PC-3 (cell line): ENCODE measurements at places on chromosomes 2 and 18. TPM values are rescaled to one million over a fixed set of nuclear protein-coding genes. Genes with fewer than 3 reads are reported as not detected.

The TANC1 gene
- total RNA-seq: 17.6 and 18.7 TPM in 2 replicates

The SERPINB3 gene
- 5.6 and 6.3 TPM in 2 replicates for total RNA-seq

The C2orf15 gene
- total RNA-seq: 3.3 and 4.4 TPM in 2 replicates

DNA sequence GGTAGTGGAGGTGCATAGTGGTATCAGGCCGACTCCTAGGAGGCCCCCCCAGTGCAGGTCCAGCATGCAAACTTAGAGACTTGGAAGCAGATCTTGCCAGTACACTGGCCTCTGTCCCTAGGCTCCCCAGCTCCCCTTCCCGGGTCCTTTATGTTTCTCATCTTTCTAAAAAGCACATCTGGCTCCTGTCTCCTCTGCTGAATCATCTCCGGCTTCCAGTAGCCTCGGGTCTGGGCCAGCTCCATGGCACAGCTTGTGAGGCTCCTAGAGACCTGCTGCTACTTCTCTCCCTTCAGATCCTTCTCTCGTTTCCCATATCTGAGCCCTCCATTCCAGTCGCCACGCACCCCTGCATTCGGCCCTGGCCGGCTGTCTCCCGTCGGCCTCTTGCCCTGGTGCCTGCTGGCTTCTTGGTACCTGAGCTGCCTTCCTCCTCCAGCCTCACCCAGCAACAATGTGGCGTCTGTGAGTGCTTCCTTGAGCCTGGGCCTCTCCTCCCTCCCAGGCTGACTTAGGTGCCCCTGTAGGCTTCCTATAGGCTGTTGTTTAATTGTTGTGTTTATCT lies 6.6 kb downstream of the TRAF3IP1 start:
- peaks cover 4% of the 10 kb centered on the region; the same call in 1 of the 2 replicates for H3K36me3 ChIP-seq
- no peak for DNase-seq
- 0 out of 2 replicates have a peak, but pooled peaks cover 2% of the 10 kb centered on the region for H3K4me1 ChIP-seq
- H3K4me3 ChIP-seq: no peak overlapping the region

- no peak overlapping the region for H3K27ac ChIP-seq
- peak; percentile 70 for DNase-seq
- H3K36me3 ChIP-seq: no peaks in the 10 kb centered on the region
- no peak overlapping the region for H3K4me3 ChIP-seq
Observed at GRCh38 chr2:40741532-40741931, 289.6 kb upstream of the SLC8A1 start.

DNA sequence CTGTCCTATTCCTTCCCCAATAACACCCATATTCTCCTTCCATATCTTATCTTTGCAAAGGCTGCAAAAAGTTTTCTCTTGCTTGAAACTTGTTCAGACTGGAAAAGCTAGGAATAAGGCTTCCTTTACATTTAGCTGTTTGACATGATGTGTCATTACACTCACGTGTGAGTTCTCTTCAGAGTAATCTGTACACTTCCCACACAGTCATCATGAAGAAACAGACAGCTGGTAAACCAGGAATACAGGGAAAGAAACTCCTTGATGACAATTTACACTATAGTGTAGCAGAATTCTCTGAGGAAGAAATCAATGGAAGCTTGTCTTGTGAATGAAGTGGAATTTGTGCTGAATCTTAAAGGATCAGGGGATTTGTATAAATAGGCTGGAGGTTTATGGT lies 628.6 kb upstream of the CDH2 start:
- peaks cover 19% of the 10 kb centered on the region for H3K4me1 ChIP-seq
- no peak overlapping the region for H3K27ac ChIP-seq

- no peak overlapping the region for H3K27ac ChIP-seq
- DNase-seq: no peak
- H3K27me3 ChIP-seq: peaks cover 39% of the 10 kb centered on the region; the same call in 1 of the 2 replicates
- no peaks in the 10 kb centered on the region for H3K36me3 ChIP-seq
- H3K4me1 ChIP-seq: no peaks in the 10 kb centered on the region
- no peak overlapping the region for H3K4me3 ChIP-seq
Observed at GRCh38 chr2:60354713-60355112, 198.7 kb downstream of the BCL11A start.

DNA sequence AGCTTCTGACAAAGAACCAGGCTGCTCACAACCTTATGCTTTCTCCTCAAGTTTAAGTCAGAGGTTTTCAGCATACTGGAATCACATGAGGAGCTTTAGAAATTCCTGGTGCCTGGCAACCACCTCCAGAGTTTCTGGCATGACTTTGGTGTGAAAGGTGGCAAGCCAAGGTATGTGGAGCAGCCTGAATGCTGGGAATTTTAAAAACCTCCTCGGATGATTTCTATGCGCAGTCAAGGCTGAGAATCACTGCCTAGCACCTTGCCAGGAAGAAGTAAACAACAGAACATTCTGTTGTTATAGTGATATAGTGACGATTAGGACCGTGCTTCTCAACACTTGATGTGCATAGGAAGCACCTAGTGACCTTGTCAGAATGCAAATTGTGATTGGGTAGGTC lies 11.7 kb downstream of the CCBE1 start:
- H3K27ac ChIP-seq: no peak overlapping the region
- no peaks in the 10 kb centered on the region for H3K36me3 ChIP-seq
- H3K4me1 ChIP-seq: peaks cover 9% of the 10 kb centered on the region
- no peaks in the 10 kb centered on the region for H3K27me3 ChIP-seq

DNA sequence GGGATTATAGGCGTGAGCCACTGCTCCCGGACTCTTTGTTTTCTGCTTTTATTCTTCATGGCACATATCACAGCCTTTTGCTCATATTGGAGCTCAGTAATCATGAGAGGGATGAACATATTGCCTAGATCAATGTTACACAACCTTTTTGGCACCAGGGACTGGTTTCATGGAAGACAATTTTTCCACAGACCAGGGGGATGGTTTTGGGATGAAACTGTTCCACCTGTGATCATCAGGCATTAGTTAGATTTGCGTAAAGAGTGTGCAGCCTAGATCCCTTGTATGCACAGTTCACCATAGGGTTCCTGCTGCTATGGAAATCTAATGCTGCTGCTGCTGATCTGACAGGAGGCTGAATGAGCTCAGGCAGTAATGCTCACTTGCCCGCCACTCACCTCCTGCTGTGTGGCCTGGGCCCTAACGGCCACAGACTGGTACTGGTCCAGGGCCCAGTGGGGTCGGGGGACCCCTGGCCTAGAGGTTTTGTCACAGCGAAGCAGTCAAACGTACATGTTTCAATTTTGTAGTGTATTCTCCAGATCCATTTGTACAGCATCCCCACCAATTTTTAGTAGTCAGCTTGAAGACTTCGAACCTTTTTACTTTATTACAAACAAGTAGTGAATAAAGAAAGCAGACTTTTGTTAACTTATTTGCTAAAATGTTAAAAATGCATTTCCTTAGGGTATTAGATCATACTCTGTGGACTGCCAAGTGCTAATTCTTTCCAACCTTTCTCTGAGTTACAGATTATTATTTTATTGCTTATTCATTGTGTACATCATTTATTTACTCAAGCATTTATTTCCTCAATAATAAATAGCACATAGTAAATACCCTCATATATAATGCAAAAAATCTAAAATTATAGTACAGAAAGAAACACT lies 6.2 kb downstream of the DAW1 start:
- H3K4me1 ChIP-seq: peaks cover 53% of the 10 kb centered on the region
- no peaks in the 10 kb centered on the region for H3K27me3 ChIP-seq
- H3K4me3 ChIP-seq: no peak overlapping the region
- DNase-seq: peak; percentile 29

DNA sequence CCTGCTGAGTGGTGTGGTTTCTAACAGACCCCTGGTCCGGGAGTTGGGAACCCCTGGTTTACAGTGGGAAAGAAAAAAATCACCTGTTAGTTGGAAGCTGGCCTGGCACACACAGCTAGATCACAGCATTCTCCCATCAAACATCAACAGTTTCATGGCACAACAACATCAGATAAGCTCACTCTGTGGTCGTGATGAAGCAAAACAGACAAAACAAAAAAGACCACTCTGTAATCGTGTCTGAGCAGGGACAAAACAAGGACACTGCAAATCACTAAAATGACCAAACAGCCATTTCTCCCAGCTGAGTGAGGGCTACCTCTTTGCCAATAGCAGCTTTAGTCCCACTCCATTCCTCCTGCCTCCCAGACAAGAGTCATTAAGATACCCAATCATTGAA lies 9.0 kb upstream of the IMPACT start:
- H3K36me3 ChIP-seq: no peaks in the 10 kb centered on the region
- no peak for DNase-seq

DNA sequence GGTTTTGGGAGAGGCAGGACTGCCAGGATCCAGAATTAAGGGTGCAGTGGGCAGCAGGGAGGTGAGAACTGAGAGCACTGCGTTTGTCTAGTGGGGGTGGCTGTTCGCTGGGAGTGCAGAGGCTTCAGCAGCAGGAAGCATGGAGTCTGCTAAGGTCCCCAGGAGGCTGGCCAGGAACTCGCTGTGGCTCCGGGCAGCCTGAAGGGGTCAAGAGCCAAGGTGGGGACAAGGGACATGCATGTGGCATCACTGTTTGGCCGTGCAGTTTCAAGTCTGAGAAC lies 43.2 kb upstream of the SEMA4C start:
- peaks cover 13% of the 10 kb centered on the region for H3K4me1 ChIP-seq
- no peak overlapping the region for H3K27ac ChIP-seq
- no peak overlapping the region for H3K4me3 ChIP-seq
- no peaks in the 10 kb centered on the region for H3K36me3 ChIP-seq
- no peak for DNase-seq
- H3K27me3 ChIP-seq: no peaks in the 10 kb centered on the region

DNA sequence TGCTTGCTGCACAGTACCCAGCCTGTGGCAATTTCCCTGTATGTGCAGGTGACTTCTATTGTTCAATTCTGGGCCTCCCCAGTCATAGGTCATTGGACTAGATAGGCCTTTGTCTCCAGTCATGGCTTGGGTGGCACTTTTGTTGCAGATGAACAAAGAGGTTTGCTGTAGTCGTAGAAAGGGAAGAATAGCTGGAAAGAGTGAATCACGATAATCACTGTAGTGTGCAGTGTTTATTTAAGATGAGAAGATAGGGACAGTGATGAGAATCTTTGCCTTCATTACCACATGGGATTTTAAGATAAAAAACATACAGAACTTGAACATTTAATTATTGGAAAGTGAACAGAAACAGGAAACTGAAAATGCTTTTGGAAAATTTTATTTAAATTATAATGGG lies 156.1 kb upstream of the CYRIA start:
- H3K4me1 ChIP-seq: no peaks in the 10 kb centered on the region
- no peak overlapping the region for H3K4me3 ChIP-seq
- H3K36me3 ChIP-seq: no peaks in the 10 kb centered on the region
- no peak overlapping the region for H3K27ac ChIP-seq
- no peaks in the 10 kb centered on the region for H3K27me3 ChIP-seq

GRCh38 chr2:28412625-28413151 lies 20.0 kb downstream of the FOSL2 start:
- H3K36me3 ChIP-seq: peaks cover 63% of the 10 kb centered on the region
- no peak overlapping the region for H3K4me3 ChIP-seq
- H3K4me1 ChIP-seq: no peaks in the 10 kb centered on the region
- H3K27me3 ChIP-seq: no peaks in the 10 kb centered on the region

- DNase-seq: peak; percentile 79
- H3K4me1 ChIP-seq: peaks cover 12% of the 10 kb centered on the region
- no peak overlapping the region for H3K27ac ChIP-seq
- H3K27me3 ChIP-seq: no peaks in the 10 kb centered on the region
- no peaks in the 10 kb centered on the region for H3K36me3 ChIP-seq
- H3K4me3 ChIP-seq: no peak overlapping the region
Observed at GRCh38 chr2:218806346-218806978, 24.5 kb downstream of the CYP27A1 start.

GRCh38 chr2:9753276-9753600 lies 90.0 kb upstream of the TAF1B start:
- H3K27ac ChIP-seq: peak overlapping the region; percentile 99
- DNase-seq: peak; percentile 94
- H3K4me1 ChIP-seq: peaks cover 43% of the 10 kb centered on the region
- no peaks in the 10 kb centered on the region for H3K27me3 ChIP-seq
- peak overlapping the region; percentile 66 for H3K4me3 ChIP-seq
- H3K36me3 ChIP-seq: no peaks in the 10 kb centered on the region

GRCh38 chr18:71441156-71441555 lies 1103.0 kb downstream of the CBLN2 start:
- no peaks in the 10 kb centered on the region for H3K4me1 ChIP-seq
- no peak overlapping the region for H3K27ac ChIP-seq
- no peak for DNase-seq
- no peak overlapping the region for H3K4me3 ChIP-seq
- no peaks in the 10 kb centered on the region for H3K36me3 ChIP-seq
- H3K27me3 ChIP-seq: no peaks in the 10 kb centered on the region

GRCh38 chr18:45488645-45489044 lies 126.6 kb upstream of the SLC14A2 start:
- no peak for DNase-seq
- H3K27ac ChIP-seq: no peak overlapping the region
- H3K27me3 ChIP-seq: no peaks in the 10 kb centered on the region
- H3K36me3 ChIP-seq: no peaks in the 10 kb centered on the region
- H3K4me1 ChIP-seq: no peaks in the 10 kb centered on the region

- no peak overlapping the region for H3K27ac ChIP-seq
- no peaks in the 10 kb centered on the region for H3K27me3 ChIP-seq
- 0 out of 2 replicates have a peak, but pooled peaks cover 6% of the 10 kb centered on the region for H3K36me3 ChIP-seq
- H3K4me3 ChIP-seq: no peak overlapping the region
Observed at GRCh38 chr2:38835990-38836389, 39.7 kb downstream of the DHX57 start.

DNA sequence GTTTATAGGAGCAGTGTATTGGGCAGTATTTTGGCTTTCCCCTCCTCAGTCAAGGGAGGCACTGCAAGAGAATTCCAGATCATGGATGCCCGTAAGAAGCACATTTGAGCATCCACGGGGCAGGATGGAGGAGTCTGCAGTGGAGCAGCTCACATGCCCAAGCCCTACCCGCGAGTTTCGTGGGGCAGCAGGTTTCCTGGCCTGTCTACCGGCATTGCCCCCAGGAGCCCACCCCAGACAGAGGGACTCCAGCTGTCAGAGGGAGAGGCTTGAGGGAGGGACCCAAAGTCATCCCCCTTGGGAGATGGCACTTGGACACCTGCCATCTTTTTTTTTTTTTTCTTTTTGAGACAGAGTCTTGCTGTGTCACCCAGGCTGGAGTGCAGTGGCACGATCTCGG lies 31.3 kb downstream of the TMEM177 start:
- H3K27ac ChIP-seq: no peak overlapping the region
- H3K4me3 ChIP-seq: no peak overlapping the region
- H3K4me1 ChIP-seq: no peaks in the 10 kb centered on the region
- no peaks in the 10 kb centered on the region for H3K36me3 ChIP-seq
- no peak for DNase-seq

DNA sequence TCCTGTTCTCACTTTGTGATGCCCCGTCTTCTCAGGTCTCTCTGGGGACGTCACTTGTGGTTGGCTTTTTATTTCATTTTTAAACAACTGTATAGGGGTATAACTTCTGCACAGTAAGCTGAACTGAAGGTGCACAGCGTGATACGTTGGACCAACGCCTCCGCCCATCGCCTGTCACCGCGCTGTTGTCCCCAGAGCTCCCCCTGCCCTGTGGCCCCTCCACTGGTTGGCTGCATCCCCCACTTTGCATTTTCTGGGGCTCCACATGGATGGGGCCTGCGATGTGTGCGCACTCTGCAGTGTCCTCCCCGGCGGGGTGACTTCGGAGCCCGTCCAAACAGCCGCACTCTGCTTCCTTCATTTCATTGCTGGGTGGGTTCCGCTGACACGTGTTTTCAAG lies 14.3 kb downstream of the GPR35 start:
- no peak overlapping the region for H3K27ac ChIP-seq
- H3K27me3 ChIP-seq: peaks cover 22% of the 10 kb centered on the region; the same call in 1 of the 2 replicates
- H3K4me1 ChIP-seq: no peaks in the 10 kb centered on the region
- H3K4me3 ChIP-seq: no peak overlapping the region
